ENCODE measurements at places on chromosomes 11 and 22. TPM values are rescaled to one million over a fixed set of nuclear protein-coding genes. Genes with fewer than 3 reads are reported as not detected.

WNT11 gene
- total RNA-seq, result not detected

DEUP1 gene
- not detected for total RNA-seq

SNRPD3 gene
- total RNA-seq, result 131 TPM

LMO2 gene
- not detected for total RNA-seq

PRR33 gene
- total RNA-seq, result 0.07 TPM

MMP8 gene
- not detected for total RNA-seq

OR5P2 gene
- total RNA-seq, result not detected

PLAAT2 gene
- total RNA-seq, result 0.44 TPM

BSX gene
- not detected for total RNA-seq
